ENCODE measurements at places on chromosomes 6 and 20.

- peak; percentile 38 for DNase-seq
These were observed 100.4 kb upstream of the MLN start for GRCh38 chr6:33904050-33904746.

GRCh38 chr6:157597461-157598312, 216.7 kb downstream of the ZDHHC14 start:
- peak; percentile 66 for DNase-seq

- no peak for DNase-seq
These were observed 31.5 kb downstream of the PPP1R16B start for GRCh38 chr20:38836991-38837390.

DNA sequence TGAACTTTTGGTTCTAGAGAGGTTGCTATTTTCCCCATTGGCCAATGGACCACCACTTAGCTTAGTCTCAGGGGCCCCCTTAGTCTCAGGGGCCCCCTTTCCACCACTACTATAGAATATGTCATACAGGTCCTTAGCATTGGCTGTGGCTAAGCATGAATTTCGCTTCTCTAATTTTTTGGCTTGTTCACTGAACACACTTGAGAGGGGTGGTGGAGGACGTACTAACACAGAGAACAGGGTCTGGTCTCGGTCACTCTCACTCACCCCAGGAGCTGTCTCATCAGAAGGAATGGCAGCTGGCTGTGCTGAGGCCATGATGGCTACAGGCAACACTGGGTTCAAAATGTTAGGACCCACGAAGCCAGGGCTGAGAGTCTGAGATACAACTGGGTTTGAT, 30.3 kb downstream of the ZNF318 start:
- no peak for DNase-seq

GRCh38 chr6:31353384-31353945, 3.5 kb downstream of the HLA-B start:
- no peak for DNase-seq

DNA sequence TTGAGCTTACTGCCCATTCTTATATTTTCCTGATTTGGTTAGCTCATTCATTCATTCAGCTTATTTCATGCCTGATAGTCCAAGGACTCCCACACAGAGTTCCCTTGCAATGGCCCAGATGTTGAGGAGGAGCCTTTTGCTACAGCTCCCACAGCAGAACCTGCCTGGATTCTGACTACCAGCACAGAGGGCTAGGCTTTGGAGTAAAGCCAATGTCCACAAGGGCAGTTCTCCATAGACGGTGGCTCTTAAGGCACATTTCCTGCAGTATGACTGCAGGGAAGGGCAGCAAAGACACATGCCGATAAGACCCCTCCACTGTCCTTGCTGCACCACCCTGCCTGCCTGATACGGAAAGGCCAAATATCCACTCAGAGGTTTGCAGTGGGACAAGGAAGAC, 112.3 kb upstream of the SYNDIG1 start:
- no peak for DNase-seq

- DNase-seq = no peak
These were observed 555.3 kb upstream of the MAP3K7 start for GRCh38 chr6:91142154-91142553.

GRCh38 chr20:63441136-63442099, 31.0 kb downstream of the KCNQ2 start:
- DNase-seq = peak; percentile 59

DNA sequence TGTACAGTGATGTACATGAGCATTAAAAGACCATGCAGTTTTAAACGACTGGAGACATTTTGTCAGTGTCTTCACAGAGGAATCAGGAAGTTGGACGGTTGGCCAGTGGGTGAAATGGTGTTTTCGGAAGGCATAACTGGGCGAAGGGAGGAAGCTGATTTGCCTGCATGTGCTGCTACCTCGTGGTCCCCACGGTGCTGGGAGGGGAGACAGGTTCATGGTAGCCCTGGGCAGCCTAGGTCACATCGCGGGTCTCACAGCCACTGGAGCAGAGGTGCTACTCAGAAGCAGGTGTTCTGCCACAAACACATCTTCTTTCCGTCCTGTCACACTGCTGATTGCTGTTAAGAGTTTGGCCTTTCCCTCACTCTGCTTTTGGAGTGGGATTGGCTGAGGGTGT, 35.2 kb downstream of the HIVEP1 start:
- no peak for DNase-seq

DNA sequence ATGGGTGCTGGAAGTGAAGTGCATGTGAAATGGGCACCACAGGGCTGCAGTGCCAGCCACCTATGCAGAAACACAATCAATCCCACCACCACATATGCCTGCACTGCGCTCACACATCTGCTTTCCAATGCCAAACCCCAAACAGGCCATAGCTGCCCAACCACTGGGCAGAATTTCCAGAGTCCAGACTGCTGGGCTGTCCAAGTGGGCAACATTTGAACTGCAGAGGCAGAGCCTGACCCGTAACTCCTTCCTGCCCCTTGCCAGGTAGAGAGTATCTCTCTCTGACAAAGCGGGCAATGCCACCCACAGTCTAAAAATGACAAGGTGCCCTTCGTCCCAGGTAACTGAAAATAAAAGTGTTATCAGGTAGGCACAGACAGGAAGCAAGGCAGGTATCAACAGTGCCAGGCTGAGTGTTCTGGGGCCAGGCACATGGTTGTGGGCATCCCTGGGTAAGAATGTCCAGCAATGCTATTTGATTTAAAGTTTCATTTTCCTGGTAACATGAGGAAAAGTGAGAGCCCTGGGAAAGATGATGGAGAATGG, 79.5 kb downstream of the FOXA2 start:
- DNase-seq = no peak

- DNase-seq = no peak
These were observed 55.0 kb upstream of the TCF21 start for GRCh38 chr6:133833949-133834359.

GRCh38 chr6:131766631-131767030, 41.2 kb upstream of the ENPP1 start:
- DNase-seq = no peak

DNA sequence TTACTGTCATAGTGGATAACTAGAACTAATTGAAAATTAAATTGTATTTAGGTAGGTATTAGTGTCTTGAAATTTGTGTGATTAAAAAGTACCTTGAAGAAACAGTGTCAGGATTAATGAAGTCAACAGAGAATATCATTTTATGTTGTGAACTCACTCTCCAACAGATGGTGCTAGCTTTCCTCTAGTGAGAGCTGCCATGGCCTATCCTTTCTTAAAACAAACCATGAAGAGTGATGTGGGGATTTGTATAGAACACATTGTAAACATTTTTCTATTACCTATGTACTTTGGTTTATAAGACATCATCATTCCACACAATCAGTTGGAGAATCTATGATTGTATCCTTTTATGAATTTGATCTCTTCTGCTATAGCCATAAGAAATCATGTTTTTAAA, 4.8 kb upstream of the SRSF12 start:
- peak; percentile 64 for DNase-seq

DNA sequence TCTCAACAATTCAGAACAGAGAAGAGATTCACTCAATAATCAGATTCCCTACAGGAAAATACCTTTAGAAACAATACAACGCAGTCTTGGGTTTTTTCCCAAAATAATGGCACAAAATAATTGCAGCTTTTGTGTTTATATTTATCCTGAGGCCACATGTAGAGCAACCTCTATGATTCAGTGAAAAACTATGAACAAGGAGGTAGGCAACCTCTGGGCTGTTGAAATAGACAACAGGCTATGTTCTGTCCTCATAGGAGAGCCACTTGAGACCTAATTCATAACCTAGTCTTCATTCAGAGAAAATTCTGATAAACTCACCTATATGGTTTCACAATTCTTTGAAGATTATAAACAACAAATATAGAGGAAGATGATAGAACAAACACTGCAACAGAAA, 118.3 kb downstream of the KHDC1L start:
- no peak for DNase-seq

DNA sequence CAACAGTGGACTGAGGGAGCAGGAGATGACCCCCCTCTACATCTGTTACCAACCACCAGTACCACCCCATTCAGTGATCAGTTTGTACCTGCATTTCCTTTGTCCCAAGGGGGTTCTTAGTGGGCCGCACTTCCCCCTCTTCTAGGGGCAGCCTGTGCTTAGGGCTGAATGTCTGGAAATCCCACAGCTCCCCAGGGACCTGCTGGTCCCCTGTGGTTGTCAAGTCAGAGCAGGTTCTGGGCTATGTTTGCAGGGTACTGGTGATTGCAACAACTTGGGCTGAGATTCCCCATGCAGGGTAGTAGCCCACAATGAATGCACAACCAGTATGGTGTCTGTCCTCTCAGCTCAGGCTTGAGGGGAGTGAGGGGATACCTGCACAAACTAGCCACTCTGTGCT, 39.7 kb upstream of the COL10A1 start:
- peak; percentile 90 for DNase-seq

- no peak for DNase-seq
These were observed 216.5 kb downstream of the LY86 start for GRCh38 chr6:6804843-6805615.

DNA sequence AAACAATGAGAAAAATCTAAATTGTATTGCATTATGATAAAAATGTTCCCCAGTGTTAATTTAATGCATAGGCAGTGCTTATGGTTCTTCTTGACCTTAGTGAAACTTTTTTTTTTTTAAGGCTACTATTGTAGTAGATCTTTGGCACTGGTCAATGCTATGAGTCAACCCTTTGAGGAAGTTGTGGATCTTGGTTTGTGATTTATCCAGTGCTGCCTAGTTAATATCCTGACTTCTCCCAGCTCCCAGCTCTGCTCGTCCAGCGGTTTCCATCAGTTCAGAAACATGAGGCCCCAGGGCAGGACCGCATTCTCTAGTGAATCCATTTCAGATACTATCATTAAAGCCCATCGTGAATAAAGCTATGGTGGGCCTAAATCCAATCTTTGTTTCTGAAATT, 364.5 kb upstream of the JARID2 start:
- peak; percentile 47 for DNase-seq

- DNase-seq = peak; percentile 55
These were observed 39.2 kb downstream of the KCNK5 start for GRCh38 chr6:39189915-39190544.

DNA sequence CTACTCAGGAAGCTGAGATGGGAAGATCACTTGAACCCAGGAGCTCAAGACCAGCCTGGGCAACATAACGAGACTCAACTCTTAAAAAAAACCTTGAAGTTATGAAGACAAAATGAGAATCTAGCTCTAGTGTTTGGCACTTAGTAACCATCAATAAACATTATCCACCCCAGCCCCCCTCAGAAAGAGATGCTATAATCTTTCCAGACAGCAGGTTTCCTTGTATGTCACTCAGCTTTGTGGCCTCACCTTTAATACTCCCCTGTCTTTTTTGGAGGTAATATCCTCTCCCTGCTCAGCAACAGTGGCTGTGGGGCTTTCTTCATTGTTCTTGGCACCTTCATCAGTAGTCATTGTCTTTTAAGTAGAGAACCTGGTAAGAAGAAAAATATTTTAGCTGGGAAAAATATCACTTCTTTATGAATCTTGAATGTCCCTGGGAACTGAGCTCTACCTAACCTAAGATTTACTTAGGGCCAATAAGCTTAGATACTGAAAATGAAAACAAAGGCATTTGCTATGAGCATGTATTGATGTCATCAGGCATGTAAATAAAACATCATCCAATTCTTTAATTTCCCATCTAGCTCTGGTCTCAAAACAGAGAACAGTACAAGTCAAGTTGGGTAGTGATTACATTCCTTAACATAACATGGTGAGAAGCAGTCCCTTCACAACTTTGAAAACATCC, 46.1 kb downstream of the FKBP5 start:
- no peak for DNase-seq

GRCh38 chr20:20552076-20552475, 160.4 kb downstream of the RALGAPA2 start:
- no peak for DNase-seq

GRCh38 chr6:116773886-116774285, 8.4 kb upstream of the FAM162B start:
- DNase-seq = no peak

DNA sequence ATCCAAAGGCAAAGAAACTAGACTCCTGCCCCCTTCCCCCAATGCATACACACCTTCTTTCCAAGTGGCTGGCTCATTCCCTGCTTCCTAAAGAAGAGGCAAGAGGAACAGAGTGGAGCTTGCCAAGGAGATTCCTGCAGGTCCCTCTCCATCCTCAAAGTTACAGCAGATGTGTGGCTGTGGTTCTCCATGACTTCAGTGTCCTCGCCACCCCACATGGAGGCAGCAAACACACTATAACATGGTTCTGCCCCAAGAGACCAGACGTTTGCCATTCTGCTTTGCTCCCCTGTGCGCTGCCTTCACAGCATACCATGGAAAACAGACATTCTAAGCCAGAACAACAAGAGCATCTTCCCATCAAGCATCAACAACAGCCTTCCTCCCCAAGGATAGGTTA, 84.4 kb downstream of the BACH2 start:
- no peak for DNase-seq

DNA sequence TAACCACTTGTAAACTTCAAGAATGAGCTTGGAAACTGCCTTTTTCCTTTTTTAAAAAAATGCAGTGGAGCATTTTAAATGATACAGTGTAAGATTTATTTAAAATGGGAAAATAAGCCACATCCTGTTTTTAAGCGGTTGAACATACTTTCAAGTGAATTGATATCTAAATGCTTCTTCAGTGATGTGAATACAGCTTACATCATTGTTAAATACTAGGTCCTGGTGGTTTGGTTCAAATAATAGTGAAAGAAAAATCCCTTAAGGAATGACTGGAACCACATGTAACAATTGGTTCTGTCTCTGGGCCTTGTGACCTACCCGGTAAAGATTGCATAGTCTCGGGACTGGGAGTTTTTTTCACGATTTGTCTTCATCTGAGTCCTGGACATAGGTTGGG, 44.2 kb downstream of the BMP6 start:
- DNase-seq = no peak

DNA sequence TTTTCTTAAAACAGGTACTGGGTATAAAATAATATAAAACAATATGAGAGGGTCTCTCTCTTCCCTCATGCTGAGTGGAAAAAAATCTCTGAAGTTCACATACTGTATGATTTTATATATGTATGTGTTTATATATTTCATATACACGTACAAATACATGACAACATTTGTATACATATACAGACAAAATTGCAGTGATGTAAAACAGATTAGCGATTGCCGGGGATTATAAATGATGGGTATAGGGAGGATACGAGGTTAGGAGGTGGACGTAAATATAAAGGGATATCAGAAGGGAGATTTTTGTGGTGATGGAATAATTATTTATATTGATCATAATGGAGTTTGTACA, 194.8 kb upstream of the PRSS16 start:
- no peak for DNase-seq
